Testis (tissue), 5 donors: ENCODE measurements at places on chromosomes 1 and 21. TPM values are rescaled to one million over a fixed set of nuclear protein-coding genes. Genes with fewer than 3 reads are reported as not detected.

DNA sequence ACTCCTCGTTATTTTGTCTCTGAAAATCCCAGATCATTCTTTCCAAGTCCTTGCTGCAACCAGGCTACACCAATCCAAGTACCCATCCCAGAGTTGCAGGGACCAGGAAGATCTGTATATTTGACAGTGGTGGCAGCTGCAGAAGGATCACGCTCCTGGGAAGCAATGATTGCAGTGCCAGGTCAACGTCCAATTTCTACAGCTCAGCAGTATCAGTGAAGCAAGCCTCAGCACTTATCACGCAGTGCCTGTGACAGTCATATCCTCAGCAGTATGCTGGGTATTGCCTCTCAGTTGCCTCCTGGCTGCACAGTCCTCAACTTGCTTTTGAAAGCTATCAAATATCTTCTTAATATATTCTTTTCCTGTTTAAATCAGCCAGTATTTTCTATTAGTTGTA is 66.7 kb downstream of the BARHL2 start:
- no peaks in the 10 kb centered on the region for H3K27me3 ChIP-seq
- no peak overlapping the region for H3K27ac ChIP-seq
- no peaks in the 10 kb centered on the region for H3K4me1 ChIP-seq
- no peak for DNase-seq

DNA sequence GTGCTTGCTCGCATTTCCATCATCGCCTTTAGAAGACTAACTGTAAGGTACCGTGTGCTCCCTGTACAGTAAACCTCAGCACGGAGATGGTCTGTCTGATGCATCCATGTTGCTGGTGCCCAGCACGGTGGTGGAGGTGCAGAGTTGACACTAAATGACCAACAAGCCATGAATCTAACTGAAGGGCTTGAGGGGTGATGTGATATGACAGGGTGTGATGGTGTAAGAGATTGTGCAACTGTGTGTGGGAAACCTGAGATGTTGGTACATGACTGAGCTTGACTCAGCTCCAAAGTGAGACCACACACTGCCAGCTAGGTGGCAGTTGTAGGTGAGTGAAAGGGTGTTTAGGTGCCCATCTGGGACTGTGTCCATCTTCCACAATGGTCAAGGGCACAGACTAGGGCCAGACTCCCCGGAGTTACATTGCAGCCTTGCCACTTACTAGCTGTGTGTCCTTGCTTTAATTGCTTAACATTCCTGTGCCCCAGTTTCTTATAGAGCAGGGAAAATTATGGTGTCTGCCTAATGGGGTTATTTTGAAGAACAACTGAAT is 21.4 kb downstream of the SLC2A1 start:
- peaks cover 31% of the 10 kb centered on the region for H3K4me1 ChIP-seq
- no peak overlapping the region for H3K4me3 ChIP-seq
- DNase-seq = no peak
- H3K36me3 ChIP-seq = no peaks in the 10 kb centered on the region

- no peaks in the 10 kb centered on the region for H3K36me3 ChIP-seq
- peaks cover 2% of the 10 kb centered on the region for H3K4me1 ChIP-seq
- H3K27me3 ChIP-seq = no peaks in the 10 kb centered on the region
Measured at GRCh38 chr1:4344065-4344732, 310.2 kb upstream of the AJAP1 start.

- no peaks in the 10 kb centered on the region for H3K4me1 ChIP-seq
- H3K27me3 ChIP-seq = no peaks in the 10 kb centered on the region
- H3K36me3 ChIP-seq = no peaks in the 10 kb centered on the region
- no peak for DNase-seq
- peak overlapping the region; percentile 34 for H3K4me3 ChIP-seq
- H3K27ac ChIP-seq = no peak overlapping the region
Measured at GRCh38 chr1:91979383-91979782, 30.2 kb downstream of the BRDT start.

OR14C36 gene
- not detected for polyA plus RNA-seq

IRF6 gene
- polyA plus RNA-seq = 8.2 TPM

COL6A1 gene
- polyA plus RNA-seq = 197 TPM
